GM10248 (cell line): ENCODE measurements at places on chromosomes 13 and 19.

DNA sequence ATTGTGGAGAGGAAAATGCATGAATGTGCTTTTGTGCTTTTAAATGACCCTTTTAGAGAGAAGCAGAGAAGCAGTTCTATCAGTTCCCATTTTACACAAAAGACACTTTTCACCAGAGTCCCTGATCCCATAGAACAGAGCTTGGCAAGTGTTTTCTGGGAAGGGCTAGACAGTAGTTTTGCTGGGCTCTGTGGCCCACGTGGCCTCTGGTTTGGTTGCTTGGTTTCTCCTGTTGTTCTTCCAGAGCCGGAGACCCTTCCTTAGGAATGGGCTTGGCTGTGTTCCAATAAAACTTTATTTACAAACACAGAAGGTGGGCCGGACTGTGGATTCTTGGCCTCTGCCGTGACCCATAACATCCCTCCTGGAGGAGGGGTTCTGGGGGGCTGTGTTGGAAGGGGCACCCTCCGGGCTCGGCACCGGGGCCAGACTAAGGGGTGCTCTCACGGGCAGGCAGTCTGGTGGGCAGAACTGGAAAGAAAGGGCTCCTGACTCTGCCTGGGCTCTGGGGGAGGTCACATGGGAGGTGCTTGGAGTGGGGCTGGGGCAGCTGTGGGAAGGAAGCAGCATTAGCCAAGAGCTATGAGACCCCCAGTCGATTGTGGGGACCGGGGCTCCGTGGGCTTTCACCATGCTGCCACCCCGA lies 3.2 kb downstream of the SPPL2B start:
- DNase-seq: no peak

- DNase-seq: no peak
Measured at GRCh38 chr13:34425327-34425949, 516.6 kb upstream of the NBEA start.

- no peak for DNase-seq
Measured at GRCh38 chr19:19101540-19101939, 36.7 kb downstream of the TMEM161A start.

DNA sequence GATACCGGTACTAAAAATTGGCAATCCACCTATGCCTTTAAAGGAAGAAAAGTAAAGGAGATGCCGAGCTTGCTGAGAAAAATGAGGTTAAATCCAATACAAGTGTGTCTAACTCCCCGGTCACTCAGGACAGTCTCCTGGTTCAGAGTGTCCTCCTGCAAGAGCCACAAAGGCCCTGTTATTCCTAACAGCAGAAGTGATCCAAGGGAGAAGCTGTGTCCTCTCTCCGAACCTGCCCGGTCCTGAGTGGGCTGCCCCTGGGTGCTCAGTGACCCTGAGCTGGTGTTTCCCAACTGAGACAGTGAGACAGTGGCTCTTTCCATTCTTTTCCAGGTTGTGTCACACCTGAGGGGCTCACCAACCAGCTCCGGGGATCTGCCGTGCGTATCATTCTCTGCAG lies 4.8 kb downstream of the GJB6 start:
- no peak for DNase-seq

GRCh38 chr19:37218592-37218935 lies 550 bp downstream of the ZNF383 start:
- DNase-seq: no peak

DNA sequence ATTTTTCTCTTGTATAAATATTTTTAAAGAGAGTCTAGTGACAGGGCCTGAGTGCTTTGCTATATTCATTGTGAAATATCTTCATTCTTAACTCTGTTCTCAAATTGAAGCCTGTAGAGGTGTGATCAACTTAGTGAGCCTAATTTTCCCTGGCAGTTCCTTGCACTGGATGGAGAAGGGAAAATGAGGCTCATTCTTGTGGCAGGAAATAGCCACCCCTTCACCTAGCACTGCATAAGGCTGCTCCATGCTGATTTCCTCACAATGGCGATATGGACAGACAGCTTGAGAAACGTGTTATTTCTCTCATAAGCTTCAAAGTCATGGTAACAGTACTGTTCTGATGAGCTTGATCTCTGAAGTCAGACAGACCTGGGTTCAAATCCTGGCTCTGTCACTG lies 146.2 kb downstream of the AKAP11 start:
- no peak for DNase-seq

- DNase-seq: no peak
Measured at GRCh38 chr19:9109959-9110358, 2.7 kb upstream of the OR7G2 start.
